Inflammatory macrophage treated with lipopolysaccharide for 4 hours (primary cell): ENCODE measurements at places on chromosomes 12 and 14.

DNA sequence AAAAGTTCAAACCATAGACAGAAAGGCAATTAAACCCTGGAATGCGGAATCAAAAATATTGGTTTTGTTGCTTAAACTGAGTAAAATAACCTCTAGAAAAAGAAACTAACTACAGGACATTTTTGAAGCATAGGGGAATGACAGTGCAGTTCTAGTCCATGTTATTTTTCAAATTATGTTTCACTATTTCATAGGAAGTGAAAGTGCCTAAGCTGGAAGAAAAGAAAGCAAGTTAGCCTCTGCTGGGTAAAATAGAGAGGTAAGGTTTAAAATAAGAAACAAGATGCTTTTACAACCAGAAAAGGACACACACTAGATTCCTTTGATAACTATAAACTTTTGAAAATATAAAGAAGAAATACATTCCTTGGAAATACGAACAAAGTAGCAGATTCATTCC lies 1.1 kb downstream of the CLECL1 start:
- peak; percentile 85 for DNase-seq

GRCh38 chr12:56221757-56222530 lies at the start of gene RNF41:
TSS of gene RNF41 (minus strand) at chr12:56221922. CDS start at chr12:56214047, 7,875 bp downstream.
- DNase-seq, result peak; percentile 97

- no peak for DNase-seq
Measured at GRCh38 chr12:115072712-115073111, 388.7 kb upstream of the TBX3 start.

GRCh38 chr12:84793558-84794367 lies 118.8 kb downstream of the SLC6A15 start:
- DNase-seq, result no peak
